ENCODE measurements at places on chromosomes 7 and 10.

GRCh38 chr10:17872191-17873091 lies 63.3 kb downstream of the MRC1 start:
- no peak for DNase-seq

DNA sequence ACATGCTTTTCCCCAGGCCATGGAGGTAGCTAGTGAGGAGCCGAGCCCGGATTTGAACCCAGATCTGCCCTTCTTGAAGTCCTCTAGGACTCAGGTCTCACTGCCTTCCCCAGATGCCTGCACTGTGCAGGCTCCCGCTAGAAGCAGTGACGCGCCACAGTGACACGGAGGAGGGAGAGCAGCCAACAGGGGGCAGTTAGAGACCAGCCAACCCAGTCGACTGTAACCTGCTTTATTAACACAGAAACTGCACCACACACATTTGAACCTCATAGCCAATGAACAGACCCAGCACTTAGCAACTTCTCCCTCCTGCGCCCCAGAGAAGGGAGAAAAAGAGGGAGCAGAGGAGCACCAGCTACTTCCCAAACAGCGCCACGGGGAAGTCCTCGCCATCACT lies 27.4 kb downstream of the PILRA start:
- DNase-seq = no peak

GRCh38 chr10:103580011-103580410 lies 86.5 kb downstream of the NEURL1 start:
- no peak for DNase-seq

GRCh38 chr10:89518108-89518507 lies 17.3 kb downstream of the SLC16A12 start:
- DNase-seq = no peak

DNA sequence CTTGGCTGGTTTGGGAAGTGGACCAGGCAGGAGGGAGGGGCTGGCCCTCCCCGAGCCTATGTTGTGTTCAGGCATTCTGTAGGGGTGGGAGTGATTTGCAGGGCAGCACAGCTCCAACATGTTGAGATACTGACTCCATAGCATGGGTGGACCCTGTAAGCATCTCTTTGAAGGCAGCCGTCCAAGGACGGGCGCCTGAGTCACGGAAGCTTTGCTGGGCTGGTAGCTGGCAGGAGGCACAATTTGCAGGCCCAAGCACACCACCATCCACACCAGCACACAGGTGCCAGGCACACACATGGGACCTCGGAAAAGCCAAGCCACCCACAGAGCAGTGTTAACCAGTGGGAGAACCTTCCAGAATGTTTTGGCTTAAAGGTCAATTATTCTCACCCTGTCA lies 505.1 kb upstream of the FOXK1 start:
- DNase-seq = no peak

- no peak for DNase-seq
These were observed 32.8 kb downstream of the FOXK1 start for GRCh38 chr7:4714767-4715409.

DNA sequence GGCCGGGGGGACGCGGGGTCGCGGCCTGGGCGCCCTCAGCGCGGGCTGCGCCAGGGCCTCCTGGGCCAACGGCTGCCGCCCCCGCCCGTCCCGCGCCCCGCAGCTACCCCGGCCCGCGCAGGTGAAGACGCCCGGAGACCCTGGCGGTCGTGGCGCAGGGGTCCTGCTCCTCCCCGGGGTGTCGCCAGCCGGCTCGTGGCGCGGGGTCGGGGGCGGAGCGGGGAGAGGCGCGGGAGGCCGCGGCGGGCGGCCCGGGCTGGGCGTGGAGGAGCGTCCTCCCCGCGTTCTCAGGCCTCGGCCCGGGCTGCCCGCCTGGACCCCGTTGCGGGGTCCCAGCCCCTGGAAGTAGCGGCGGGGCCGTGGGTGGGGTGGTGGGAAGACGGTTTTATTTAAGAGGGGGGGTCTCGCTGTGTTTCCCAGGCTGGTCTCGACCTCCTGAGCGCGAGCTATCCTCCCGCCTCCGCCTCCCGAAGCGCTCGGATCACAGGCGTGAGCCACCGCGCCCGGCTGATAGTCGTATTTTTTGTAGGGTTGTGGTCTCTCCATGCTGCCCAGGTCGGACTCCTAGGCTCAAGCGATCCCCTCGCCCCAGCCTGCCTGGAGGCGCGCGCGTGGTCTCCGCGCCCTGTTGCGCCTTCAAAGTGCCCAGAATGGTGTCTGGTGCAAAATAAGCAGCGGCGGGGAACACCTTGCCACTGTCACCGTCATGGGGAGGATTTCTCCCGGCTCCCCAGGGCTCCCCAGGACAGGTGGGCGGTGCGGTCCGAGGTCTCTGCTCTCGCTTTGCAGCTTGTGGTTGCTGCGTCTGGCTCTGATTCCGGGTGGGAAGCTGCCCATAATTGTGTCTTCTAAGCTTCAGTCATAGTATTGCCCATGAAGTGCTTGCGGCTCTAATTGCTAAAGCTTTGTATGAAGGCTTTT lies 15.3 kb upstream of the SUN1 start:
- DNase-seq = peak; percentile 65

DNA sequence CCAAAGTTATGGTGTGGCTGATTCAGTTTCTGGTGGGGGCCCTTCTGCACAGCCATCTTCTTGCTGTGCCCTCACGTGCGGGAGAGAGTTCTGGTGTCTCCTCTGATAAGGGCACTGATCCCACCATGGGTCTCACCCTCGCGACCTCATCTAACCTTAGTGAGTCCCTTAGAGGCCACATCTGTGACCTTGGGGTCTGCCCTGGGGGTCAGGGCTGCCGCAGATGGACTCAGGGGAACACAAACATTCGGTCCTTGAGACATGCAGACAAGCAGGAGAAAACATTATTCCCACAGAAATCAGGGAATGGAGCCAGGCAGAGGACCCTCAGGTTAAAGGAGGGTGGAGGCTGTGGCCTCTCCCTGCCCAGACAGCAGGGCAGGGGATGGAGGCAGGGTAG lies 177.9 kb downstream of the DNAJB6 start:
- no peak for DNase-seq

DNA sequence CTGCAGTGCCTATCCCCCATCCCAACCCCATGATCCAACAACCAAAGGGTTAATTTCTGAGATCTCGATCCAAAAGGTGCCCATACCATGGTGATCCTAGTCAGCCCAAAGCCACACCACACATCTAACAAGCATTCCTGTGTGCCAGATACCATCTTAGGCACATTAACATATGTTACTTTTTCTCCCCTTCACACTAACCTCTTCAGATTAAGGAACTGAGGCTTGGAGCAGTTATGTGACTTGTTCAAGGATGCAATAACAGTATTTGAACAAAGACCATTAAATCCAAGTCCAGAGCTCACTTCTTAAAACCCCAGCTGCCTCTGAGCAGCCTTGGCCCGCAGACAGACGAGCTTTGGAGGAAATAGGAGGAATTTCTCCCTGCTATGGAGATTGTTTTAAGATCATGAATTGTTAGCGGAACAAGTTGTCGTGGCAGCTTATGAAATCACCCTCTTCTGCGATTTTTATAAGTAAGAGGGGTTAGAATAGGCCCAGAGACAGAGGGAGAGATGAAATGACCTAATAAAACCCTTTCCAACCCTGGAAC lies 327.2 kb downstream of the KCNMA1 start:
- DNase-seq = no peak

Measured in ovary (tissue), 10 donors.